ENCODE measurements at places on chromosomes 1 and 21.

- H3K4me3 ChIP-seq = no peak overlapping the region
- no peaks in the 10 kb centered on the region for H3K4me1 ChIP-seq
- peaks cover 1% of the 10 kb centered on the region for H3K36me3 ChIP-seq
- DNase-seq = no peak
These were observed 55.3 kb upstream of the AK4 start for GRCh38 chr1:65092691-65093090.

GRCh38 chr1:17028662-17029188 lies 17.0 kb upstream of the ATP13A2 start:
- H3K4me1 ChIP-seq = no peaks in the 10 kb centered on the region
- H3K27me3 ChIP-seq = no peaks in the 10 kb centered on the region
- DNase-seq = no peak
- no peak overlapping the region for H3K4me3 ChIP-seq

GRCh38 chr1:199174336-199174735 lies 535.5 kb downstream of the PTPRC start:
- no peaks in the 10 kb centered on the region for H3K36me3 ChIP-seq
- peak overlapping the region; percentile 56 for H3K27ac ChIP-seq
- H3K27me3 ChIP-seq = peaks cover 17% of the 10 kb centered on the region
- peaks cover 24% of the 10 kb centered on the region for H3K4me1 ChIP-seq
- H3K4me3 ChIP-seq = no peak overlapping the region

DNA sequence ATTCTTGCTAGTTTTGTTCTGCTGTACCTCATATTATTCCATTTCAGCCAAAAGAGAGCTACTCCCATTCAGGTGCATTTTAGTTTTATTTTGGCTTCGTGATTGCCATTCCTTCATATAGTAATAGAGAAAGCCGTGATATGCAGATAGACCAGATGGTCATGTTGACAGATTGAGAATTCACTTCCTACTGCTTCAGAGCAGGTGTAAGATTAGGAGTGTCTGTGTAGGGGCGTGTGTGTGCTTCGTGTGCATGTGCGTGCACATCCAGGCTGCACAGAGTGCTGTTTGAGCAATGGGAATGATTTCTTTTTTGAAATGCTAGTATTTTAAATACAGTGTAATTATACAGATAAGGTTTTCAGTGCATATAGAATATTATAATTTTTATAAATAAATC lies 10.3 kb downstream of the NFIA start:
- H3K4me1 ChIP-seq = no peaks in the 10 kb centered on the region
- H3K4me3 ChIP-seq = no peak overlapping the region
- DNase-seq = no peak
- H3K27me3 ChIP-seq = peaks cover 14% of the 10 kb centered on the region
- no peak overlapping the region for H3K27ac ChIP-seq

DNA sequence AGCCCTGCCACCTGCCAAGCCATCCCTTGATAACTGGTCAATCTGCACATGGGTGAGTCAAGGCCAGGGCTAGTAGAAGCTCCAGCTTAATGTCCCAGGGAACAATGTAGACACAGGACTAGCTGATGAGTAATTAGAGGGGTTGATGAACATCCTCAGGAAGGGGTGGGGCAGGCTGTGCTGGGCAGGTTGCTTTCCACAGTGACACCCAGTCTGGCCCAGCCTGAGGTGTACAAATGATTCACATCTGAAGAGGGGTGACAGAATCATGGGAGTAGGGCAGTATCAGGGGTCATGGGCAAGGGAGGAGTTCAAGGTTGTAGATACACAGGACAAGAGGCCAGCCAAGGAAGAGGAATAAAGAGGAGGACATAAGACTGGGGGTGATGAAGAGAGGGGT lies 4.3 kb downstream of the LPAR3 start:
- no peak overlapping the region for H3K4me3 ChIP-seq
- peaks cover 7% of the 10 kb centered on the region for H3K36me3 ChIP-seq
- peaks cover 9% of the 10 kb centered on the region for H3K4me1 ChIP-seq
- peaks cover 42% of the 10 kb centered on the region for H3K27me3 ChIP-seq
- no peak overlapping the region for H3K27ac ChIP-seq

GRCh38 chr21:28230559-28230958 lies 762.1 kb downstream of the LTN1 start:
- no peaks in the 10 kb centered on the region for H3K36me3 ChIP-seq
- H3K27me3 ChIP-seq = no peaks in the 10 kb centered on the region
- DNase-seq = no peak

DNA sequence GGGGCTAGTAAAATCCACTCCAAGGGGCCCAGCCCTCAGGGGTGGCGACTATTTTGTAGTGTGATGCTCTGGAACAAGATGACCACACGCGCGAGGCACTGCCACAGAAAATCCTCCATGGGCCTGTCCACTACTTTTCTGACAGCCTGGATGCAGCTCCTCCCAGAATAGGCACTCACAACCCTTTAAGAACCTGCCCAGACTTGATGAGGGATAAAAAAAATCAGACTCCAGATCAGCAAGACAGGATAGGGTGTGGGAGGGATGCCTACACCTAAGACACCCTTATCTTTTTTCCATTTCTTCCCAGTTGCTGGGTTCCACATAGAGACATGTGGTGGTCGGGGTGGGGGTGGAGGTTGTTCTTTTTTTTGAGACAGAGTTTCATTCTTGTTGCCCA lies 33.5 kb downstream of the PCAT6 start:
- no peak for DNase-seq
- no peaks in the 10 kb centered on the region for H3K36me3 ChIP-seq
- H3K4me3 ChIP-seq = no peak overlapping the region
- H3K4me1 ChIP-seq = no peaks in the 10 kb centered on the region

DNA sequence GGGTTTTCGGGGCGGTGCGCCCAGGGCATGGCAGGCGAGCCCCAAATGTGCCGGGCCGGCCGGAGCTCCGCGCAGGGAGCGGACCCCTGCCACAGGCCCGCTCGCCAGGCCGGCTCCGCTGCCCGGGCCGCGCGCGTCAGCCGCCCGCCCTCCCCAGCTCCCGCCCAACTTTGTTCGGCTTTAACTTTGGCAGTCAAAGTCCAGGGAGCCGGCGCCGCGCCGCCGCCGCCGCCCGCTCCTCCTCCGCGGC lies 488 bp downstream of the SLC35D1 start:
- peak overlapping the region; percentile 98 for H3K27ac ChIP-seq
- H3K27me3 ChIP-seq = no peaks in the 10 kb centered on the region
- H3K36me3 ChIP-seq = no peaks in the 10 kb centered on the region
- H3K4me1 ChIP-seq = peaks cover 26% of the 10 kb centered on the region

DNA sequence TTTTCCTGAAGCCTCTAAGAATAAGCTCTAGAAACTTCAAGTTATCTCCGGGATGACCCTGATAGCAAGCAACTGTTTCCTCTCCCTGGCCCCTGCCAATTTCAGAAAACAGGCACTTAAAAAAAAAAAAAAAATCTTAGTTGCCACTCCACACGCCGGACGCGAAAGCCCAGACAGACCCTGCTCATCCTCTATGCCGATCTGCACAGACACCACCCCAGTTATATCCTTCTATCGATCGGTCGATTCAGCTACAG lies 1.7 kb downstream of the ANP32E start:
- H3K36me3 ChIP-seq = no peaks in the 10 kb centered on the region
- H3K4me1 ChIP-seq = peaks cover 23% of the 10 kb centered on the region
- H3K27ac ChIP-seq = peak overlapping the region; percentile 99
- DNase-seq = no peak
- H3K27me3 ChIP-seq = no peaks in the 10 kb centered on the region

GRCh38 chr21:17987382-17988101 lies 168.4 kb upstream of the C21orf91 start:
- no peak overlapping the region for H3K27ac ChIP-seq
- no peak overlapping the region for H3K4me3 ChIP-seq
- no peaks in the 10 kb centered on the region for H3K27me3 ChIP-seq
